HEK293T (cell line): ENCODE measurements at places on chromosomes 7 and 10.

DNA sequence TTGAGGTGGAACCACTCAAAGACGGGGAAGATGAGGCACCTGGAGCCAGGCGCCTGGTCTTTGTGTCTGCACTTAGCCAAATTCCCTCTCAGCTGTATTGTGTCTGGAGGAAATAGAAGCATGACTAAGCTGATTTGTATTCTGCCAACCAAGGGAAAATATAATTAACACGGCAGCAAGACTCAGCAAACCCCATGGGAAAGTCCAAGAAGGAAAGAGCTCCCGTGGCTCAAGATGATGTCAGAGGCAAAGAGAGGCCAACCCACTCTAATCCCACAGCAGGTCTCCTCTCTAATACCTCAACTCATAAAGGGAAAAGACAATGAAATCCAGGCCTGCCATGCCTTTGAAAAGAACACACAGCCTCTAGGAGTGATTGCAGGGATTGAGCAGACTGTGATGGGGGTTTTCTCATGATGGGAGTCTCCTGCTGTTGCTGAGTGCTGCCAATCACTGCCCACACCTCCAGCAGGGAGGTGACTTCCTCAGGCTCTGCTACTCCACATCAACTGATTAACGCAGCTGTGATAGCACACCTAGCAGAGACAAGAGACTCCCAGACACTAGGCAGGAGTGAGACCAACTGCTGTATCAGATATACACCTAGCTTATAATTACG, 255.5 kb upstream of the C7orf33 start:
- peak; percentile 61 for DNase-seq

DNA sequence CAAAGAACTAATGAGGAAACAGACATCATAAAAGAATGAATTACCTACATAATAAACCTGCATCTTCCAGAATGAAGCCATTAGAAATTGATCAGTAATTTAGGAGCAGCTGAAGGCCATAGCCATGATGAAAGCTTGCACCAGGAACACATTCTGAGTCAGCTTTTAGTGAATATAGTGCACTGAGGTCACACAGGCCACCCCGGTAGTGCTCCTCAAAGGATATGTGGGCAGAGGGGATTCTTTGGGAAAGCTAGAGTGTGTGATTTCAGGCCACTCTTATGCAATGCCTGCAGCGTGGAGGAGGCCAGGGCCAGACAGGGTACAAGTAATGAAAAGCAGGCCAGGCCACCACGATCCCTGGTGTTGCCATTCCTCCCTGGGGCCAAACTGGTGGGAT, 451.9 kb downstream of the GRID1 start:
- DNase-seq, result no peak

DNA sequence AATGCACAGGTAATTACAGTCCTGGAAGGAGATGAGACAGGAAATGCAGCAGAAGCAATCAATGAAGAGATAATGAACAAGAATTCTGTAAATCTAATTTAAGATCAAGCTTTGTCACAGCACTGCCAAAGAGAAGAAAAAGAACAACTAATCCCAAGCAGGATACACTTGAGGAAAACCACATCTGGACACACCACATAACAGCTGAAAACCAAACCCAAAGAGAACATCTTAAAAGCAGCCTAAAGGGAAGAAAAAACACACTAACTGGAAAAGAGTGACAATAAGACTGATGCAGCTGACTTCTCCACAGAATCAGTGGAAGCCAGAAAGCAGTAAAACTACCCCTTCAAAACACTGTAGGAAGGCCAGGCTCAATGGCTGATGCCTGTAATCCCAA, 10.2 kb downstream of the CYTH3 start:
- DNase-seq, result no peak

DNA sequence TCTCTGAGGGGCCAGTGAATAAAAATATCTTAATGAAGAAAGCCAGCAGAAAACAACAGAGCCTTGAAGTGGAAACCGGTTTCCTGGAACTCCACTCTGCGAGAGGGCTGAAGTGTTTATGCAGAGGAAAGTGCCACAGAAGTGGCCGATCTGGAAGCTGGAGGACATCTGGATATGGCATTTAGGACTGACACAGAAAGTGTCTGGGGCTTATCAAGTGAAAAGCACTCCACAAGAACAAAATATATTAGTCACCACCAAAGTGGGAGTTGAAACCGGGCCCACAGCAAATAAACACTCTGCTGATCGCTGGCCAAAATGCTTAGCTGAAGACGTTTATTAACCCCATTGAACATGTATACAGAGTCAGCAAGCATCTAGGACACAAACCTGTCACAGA, 7.8 kb downstream of the NOD1 start:
- no peak for DNase-seq

- DNase-seq, result no peak
Measured at GRCh38 chr7:74325210-74325565, 36.0 kb downstream of the CLIP2 start.

DNA sequence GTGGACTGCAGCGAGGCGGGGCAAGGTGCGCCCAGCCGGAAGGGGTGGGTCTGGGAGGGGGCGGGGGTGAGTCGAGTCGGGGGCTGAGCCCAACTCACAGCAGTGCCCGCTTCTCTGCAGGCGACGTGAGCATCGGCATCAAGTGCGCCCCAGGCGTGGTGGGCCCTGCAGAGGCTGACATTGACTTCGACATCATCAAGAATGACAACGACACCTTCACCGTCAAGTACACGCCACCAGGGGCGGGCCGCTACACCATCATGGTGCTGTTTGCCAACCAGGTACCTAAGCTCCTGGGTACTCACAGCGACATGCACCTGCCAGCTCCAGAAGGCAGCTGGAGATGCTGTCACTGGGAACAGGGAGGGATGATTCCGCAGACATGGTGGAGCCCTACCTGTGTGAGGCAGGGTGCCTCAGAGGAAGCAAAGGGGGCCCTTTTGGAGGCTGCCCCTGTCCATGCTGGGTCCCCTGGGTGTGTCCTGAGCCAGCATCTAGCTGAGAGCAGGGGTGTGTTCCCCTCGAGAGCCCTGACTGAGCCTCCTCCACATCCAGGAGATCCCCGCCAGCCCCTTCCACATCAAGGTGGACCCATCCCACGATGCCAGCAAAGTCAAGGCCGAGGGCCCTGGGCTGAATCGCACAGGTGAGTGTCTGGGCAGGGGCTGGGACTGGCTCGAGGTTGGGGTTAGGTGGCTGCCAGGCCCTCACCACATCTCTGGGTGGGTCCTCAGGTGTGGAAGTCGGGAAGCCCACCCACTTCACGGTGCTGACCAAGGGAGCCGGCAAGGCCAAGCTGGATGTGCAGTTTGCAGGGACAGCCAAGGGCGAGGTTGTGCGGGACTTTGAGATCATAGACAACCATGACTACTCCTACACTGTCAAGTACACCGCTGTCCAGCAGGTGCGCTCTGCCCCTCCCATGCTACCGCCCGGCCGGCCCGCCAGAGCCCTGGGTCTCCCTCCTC, 12.8 kb downstream of the FLNC start:
- no peak for DNase-seq

DNA sequence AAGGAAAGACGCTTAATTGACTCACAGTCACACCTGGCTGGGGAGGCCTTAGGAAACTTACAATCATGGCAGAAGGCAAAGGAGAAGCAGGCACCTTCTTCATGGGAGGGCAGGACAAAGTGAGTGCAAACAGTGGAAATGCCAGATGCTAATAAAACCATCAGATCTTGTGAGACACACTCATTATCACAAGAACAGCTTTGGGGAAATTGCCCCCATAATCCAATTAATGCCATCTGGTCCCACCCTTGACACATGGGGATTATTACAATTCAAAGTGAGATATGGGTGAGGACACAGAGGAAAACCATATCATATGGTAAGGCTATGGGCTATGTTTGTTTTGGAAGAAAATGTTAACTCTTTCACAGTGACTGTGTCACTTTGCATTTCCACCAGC, 1272.5 kb upstream of the CELF2 start:
- no peak for DNase-seq

- no peak for DNase-seq
Measured at GRCh38 chr10:16527452-16527851, 5.8 kb upstream of the C1QL3 start.

- no peak for DNase-seq
Measured at GRCh38 chr7:132240821-132241422, 335.3 kb downstream of the PLXNA4 start.

GRCh38 chr7:35613150-35613549, 81.8 kb downstream of the HERPUD2 start:
- no peak for DNase-seq

- no peak for DNase-seq
Measured at GRCh38 chr10:58555170-58555929, 42.7 kb downstream of the BICC1 start.

DNA sequence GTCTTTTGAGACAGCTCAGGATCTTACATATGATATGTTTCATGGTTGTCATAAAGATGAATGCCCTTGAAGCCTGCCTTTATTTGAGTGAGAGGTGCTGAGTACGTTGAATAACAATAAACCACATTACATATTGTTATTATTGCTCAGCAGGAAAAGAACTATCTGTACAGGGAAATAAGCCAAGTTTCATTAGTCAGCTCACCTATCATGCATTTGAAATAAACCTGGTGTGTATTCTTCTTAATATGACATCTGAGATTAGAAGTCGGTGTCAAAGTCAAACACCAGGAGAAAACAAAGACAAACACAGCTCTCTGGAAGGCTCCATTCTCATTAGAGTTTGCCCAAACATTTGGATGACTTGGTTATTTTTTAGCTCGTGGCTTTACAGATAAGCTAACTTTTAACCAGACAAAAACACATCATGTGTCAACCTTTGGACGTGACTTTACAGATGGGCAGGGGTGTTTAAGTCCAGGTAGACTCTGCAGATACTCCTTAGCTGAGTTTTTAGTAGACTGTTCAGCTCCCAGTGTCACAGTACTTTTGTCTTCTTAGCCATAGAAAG, 71.2 kb upstream of the AOAH start:
- no peak for DNase-seq

- no peak for DNase-seq
Measured at GRCh38 chr7:66964411-66964810, 31.0 kb downstream of the SBDS start.

GRCh38 chr7:51644216-51644615, 327.6 kb upstream of the COBL start:
- no peak for DNase-seq

DNA sequence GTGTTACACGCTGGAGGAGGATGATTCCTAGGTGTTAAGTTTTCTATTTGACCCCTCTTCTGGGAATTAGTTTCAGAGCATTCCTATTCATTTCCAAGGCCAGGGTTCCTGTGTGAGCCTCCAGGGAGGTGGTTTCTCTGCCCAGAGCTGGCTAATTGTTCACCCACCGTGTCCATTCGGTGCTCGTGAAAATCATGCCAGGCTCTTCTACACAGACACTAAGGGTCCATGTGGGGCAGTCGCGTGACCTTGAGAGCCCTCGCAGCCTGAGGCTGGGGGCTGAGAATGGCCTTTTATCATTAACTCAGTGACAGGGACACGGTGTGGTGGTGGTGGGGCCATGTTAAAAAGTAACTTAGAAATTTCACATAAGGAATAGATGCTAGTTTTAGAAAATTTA, 83.7 kb downstream of the EMX2 start:
- DNase-seq, result no peak
